Psoas muscle (tissue), 8 donors: ENCODE measurements at places on chromosomes 3 and 15. TPM values are rescaled to one million over a fixed set of nuclear protein-coding genes. Genes with fewer than 3 reads are reported as not detected.

Gene TMCO5A
- not detected for total RNA-seq

Gene DGKG
- 8.0 TPM for total RNA-seq

Gene DOCK3
- 0.88 TPM for total RNA-seq

Gene GPR27
- total RNA-seq = 0.99 TPM

Gene PAQR9
- total RNA-seq = 2.4 TPM

Gene GPR62
- total RNA-seq = 0.45 TPM

Gene NR2E3
- total RNA-seq = not detected

Gene PLSCR2
- not detected for total RNA-seq

Gene GP5
- total RNA-seq = not detected

Gene CALML4
- 1.0 TPM for total RNA-seq

Gene PDCD10
- 23.6 TPM for total RNA-seq
